ENCODE measurements at places on chromosomes 7 and 10. TPM values are rescaled to one million over a fixed set of nuclear protein-coding genes. Genes with fewer than 3 reads are reported as not detected.

GRCh38 chr7:26284995-26285632, 6.5 kb upstream of the SNX10 start:
- no peak for DNase-seq

- peak; percentile 79 for DNase-seq
Measured at GRCh38 chr7:128841921-128842673, 11.9 kb downstream of the FLNC start.

GRCh38 chr10:76991621-76992020, 646.0 kb downstream of the KCNMA1 start:
- no peak for DNase-seq

FXYD4 gene
- total RNA-seq: not detected

DIP2C gene
- total RNA-seq: 4.1 TPM

PSMC2 gene
- total RNA-seq: 102 TPM

MLXIPL gene
- total RNA-seq: not detected

NPSR1 gene
- total RNA-seq: not detected

ZNF862 gene
- total RNA-seq: 26.6 TPM

CLDN3 gene
- not detected for total RNA-seq
